ENCODE measurements at places on chromosomes 4 and X. TPM values are rescaled to one million over a fixed set of nuclear protein-coding genes. Genes with fewer than 3 reads are reported as not detected.

Gene SSX2B
- not detected for total RNA-seq

Gene HTN1
- total RNA-seq, result not detected

Gene ZRSR2
- 9.3 TPM for total RNA-seq

- no peak overlapping the region for H3K27ac ChIP-seq
- H3K36me3 ChIP-seq, result no peaks in the 10 kb centered on the region
- H3K4me1 ChIP-seq, result no peaks in the 10 kb centered on the region
- DNase-seq, result no peak
- no peaks in the 10 kb centered on the region for H3K27me3 ChIP-seq
These were observed 48.3 kb downstream of the PDK3 start for GRCh38 chrX:24513416-24513815.

GRCh38 chrX:43008356-43008755, 230.4 kb upstream of the PPP1R2C start:
- no peaks in the 10 kb centered on the region for H3K4me1 ChIP-seq
- no peaks in the 10 kb centered on the region for H3K36me3 ChIP-seq
- H3K4me3 ChIP-seq, result no peak overlapping the region

- no peaks in the 10 kb centered on the region for H3K27me3 ChIP-seq
- H3K4me3 ChIP-seq, result no peak overlapping the region
- H3K27ac ChIP-seq, result no peak overlapping the region
- peak; percentile 33 for DNase-seq
These were observed 91.4 kb upstream of the UCP1 start for GRCh38 chr4:140659943-140660700.

DNA sequence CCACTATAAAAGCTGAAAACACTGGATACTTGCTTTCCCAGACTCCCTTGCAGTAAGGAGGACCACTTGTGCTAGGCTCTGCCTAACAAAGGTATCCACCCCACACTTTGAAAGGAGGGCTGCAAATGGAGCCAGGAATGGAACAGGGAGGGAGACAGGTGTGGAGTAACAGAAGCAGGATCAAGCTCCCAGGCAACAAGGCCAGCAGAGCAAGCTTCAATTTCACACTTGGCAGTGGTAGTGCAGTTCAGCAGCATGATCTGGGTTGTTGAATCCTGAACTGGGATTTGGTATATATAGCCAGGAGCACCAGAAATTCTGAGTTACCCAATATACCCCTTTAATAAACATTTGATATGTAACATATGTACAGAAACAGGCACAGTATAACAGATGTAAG, 9.8 kb downstream of the LAMP2 start:
- no peaks in the 10 kb centered on the region for H3K27me3 ChIP-seq
- no peaks in the 10 kb centered on the region for H3K36me3 ChIP-seq
- no peak overlapping the region for H3K27ac ChIP-seq
- no peak overlapping the region for H3K4me3 ChIP-seq

DNA sequence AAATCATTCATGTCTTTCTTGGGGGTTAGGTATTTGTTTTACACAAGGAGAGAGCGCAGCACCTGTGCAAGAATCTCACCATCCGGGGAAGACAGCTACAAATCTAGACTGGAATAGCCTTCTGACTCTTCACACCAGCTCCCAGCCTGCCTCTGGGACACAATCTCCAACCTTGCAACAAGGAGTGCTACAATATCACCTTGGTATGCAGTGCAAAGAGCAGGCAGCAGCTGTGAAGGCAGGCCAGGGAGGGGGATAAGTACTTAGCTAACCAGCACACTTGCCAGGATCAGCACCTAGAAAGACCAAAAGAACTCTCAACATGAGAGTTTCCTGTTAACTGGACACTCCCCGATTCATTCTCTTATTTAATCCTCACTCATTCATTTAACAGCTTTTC, 235.3 kb downstream of the AR start:
- H3K4me3 ChIP-seq, result no peak overlapping the region
- no peak for DNase-seq
- H3K27ac ChIP-seq, result no peak overlapping the region
- H3K36me3 ChIP-seq, result no peaks in the 10 kb centered on the region

- no peaks in the 10 kb centered on the region for H3K4me1 ChIP-seq
- no peak overlapping the region for H3K27ac ChIP-seq
- no peaks in the 10 kb centered on the region for H3K27me3 ChIP-seq
- no peak for DNase-seq
- H3K36me3 ChIP-seq, result no peaks in the 10 kb centered on the region
These were observed 17.2 kb upstream of the SFRP2 start for GRCh38 chr4:153806073-153806472.

GRCh38 chr4:174483792-174484191, 38.5 kb downstream of the HPGD start:
- H3K36me3 ChIP-seq, result no peaks in the 10 kb centered on the region
- no peak overlapping the region for H3K27ac ChIP-seq
- no peak overlapping the region for H3K4me3 ChIP-seq
- H3K27me3 ChIP-seq, result no peaks in the 10 kb centered on the region
- H3K4me1 ChIP-seq, result no peaks in the 10 kb centered on the region

GRCh38 chrX:18448416-18448815, 23.0 kb downstream of the CDKL5 start:
- no peaks in the 10 kb centered on the region for H3K27me3 ChIP-seq
- peak; percentile 29 for DNase-seq
- no peak overlapping the region for H3K27ac ChIP-seq
- no peaks in the 10 kb centered on the region for H3K4me1 ChIP-seq
- H3K4me3 ChIP-seq, result no peak overlapping the region
- H3K36me3 ChIP-seq, result no peaks in the 10 kb centered on the region

GRCh38 chrX:123277821-123278220, 93.7 kb downstream of the GRIA3 start:
- peaks cover 3% of the 10 kb centered on the region for H3K4me1 ChIP-seq
- no peaks in the 10 kb centered on the region for H3K27me3 ChIP-seq
- H3K36me3 ChIP-seq, result no peaks in the 10 kb centered on the region
- H3K4me3 ChIP-seq, result no peak overlapping the region

DNA sequence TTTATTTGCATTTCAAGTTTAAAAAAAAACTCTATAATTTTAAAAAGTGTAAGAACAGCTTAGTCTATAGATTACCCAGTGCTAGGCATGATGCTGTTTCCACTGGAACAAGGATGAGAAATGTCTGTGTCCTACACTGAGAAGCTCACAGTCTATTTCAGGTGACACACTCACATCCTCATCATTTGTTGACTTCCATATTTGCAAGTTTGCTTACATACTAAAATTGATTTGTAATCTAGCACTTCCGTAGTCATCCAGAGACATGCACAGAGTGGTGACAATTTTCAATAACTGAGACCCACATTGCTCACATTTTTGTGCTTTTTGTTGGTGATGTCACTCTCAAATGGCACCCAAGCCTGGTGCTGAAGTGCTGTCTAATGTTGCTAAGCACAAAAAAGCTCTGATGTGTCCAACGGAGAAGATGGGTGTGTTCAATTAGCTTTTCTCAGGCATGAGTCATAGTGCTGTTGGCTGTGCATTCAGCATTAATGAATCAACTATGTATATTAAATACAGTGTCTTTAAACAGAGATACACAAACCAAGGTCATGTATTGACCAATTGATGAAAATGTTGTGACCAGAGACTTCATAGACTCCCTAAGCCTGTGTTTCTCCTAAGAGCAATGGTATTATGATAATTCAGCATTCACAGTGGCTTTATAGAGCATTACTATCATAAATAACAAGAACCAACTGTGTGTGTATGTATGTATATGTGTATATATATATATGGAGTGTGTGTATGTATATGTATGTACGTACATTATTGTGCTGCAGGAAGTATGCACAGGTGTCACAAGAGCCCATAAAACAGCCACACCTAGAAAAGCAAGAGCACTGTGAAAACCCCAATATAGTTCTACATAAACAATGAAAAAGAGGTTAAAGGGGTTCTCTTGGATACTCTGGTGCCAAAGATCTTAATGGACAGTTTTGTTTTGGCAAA, 31.2 kb upstream of the VCX3B start:
- no peaks in the 10 kb centered on the region for H3K4me1 ChIP-seq
- H3K27ac ChIP-seq, result no peak overlapping the region

GRCh38 chr4:21947791-21948346, 703 bp downstream of the KCNIP4 start:
- peak overlapping the region; percentile 66 for H3K4me3 ChIP-seq
- H3K36me3 ChIP-seq, result no peaks in the 10 kb centered on the region
- H3K27me3 ChIP-seq, result peaks cover 32% of the 10 kb centered on the region
- H3K27ac ChIP-seq, result no peak overlapping the region
- H3K4me1 ChIP-seq, result peaks cover 4% of the 10 kb centered on the region

DNA sequence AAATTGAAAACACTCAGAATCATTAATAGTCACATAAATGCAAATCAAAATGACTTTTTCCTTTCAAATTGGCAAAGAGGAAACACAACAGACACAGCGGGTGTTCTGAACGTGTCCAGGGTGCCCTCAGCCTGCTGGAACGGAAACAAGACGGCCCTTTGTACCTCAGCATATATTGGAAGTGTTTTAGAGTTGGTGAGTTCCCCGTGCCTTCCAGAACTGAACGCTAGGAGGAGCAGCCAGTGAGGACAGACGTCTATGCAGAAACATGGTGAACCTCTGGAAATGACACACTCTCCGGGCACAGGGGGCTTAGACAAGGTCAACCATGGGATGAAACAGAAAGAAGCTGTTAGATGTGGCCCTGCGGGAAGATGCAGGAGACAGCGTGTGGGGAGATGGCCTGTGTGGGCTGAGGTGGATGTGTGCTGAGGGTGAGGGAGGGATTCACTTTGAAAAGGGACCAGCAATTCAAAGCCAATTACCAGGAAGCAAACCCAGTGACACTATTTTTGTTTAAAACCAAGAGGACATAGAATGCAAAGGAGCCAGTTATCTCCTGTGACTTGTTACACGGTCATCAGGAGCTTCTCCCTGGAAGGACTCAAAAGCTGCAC, 40.4 kb downstream of the RNF212 start:
- DNase-seq, result peak; percentile 28
- peaks cover 10% of the 10 kb centered on the region for H3K27me3 ChIP-seq
- H3K36me3 ChIP-seq, result no peaks in the 10 kb centered on the region
- no peak overlapping the region for H3K27ac ChIP-seq
- H3K4me3 ChIP-seq, result no peak overlapping the region
